ENCODE measurements at places on chromosomes 5 and 9. TPM values are rescaled to one million over a fixed set of nuclear protein-coding genes. Genes with fewer than 3 reads are reported as not detected.
A peak's percentile ranks its signal among the peaks of the same experiment; 100 is the strongest.

DNA sequence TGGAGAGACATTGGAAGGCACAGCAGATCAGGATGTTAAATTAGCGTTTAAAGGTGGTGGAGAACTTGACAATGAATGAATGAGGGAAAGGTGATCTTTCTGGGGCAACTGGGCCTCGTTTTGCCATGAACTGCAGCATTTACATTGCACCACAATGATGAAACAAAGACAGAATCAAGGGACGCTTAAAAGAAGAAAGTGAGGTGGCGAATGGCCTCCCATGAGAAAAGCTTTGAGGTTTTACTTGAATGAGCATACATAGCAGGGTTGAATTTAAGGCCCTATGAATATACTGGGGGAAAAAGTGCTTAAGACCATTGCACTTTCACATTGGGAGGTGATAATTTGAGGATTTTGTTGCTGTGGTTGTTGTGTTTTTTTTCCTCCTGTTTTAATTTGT lies 476.4 kb downstream of the ISL1 start:
- no peak for DNase-seq

DNA sequence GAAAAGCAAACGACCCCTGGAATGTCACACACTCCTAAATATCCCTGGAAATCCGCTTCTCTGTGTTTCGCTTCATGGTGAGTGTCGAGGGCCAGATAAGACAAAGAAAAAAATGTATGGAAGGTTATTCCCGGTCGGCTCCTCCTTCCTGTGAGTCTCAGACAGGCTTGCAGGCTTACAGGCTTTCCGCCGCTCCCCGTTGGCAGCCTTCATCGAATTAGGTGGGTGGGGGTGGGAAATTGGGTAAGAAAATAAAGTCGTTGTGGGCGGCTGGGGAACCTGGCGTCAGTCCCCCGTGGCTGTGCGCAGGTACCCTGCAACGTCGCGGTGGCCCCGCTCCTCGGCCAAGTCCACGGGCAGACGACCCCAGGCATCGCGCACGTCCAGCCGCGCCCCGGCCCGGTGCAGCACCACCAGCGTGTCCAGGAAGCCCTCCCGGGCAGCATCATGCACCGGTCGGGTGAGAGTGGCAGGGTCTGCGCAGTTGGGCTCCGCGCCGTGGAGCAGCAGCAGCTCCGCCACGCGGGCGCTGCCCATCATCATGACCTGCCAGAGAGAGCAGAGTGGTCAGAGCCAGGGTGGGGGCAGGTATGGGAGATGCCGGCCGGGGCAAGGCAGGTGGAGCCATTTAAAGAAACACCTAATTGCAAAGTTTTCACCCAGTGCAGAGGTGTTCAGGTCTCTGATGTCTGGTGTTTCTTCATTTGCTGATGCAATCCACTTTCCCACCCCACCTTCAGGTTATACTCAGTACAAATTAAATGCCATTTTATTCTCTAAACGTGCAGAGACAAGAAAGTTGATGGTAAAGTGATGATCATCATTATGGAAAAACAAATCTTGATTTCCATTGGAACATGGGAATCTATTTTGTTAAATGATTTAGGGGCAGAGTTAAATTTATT lies 3.2 kb downstream of the CDKN2B start:
- DNase-seq: no peak

- peak; percentile 98 for DNase-seq
Observed at GRCh38 chr9:137129456-137130175, 9.3 kb upstream of the GRIN1 start.

DNA sequence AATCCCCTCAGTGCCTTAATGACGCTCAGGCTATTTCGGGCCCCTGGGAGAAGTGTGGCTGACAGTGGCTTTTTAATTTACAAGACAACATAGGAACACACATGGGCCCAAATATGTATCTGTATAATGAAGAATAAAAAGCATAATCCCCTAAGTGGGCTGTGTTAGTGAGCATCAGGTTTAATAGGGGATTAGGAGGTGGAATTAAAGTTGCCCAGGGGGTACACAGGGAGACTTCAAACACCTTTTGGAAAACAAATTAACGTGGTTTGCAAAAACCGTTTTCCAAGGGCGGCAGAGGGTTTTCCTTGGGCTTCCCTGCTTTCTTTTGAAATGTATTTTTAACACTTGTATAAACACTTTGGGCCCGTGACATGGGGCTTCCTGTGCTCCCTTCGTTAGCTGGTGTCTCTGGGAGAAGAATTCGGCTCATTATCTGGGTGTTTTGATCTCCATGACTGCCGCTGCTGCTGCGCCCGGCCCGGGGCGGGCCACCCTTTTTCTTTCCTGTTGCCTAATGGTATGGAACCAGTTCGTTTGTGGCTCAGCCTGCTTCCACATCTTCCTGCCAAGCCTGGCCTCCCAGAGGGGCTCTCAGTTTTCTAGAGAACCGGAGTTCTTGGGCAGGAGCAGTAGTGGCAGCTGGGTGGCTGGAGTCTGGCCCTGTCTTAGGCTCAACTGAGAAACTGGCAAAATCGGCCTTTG lies 173.0 kb downstream of the MACROH2A1 start:
- DNase-seq: no peak

- DNase-seq: no peak
Observed at GRCh38 chr9:36456480-36457065, 56.5 kb upstream of the RNF38 start.

DNA sequence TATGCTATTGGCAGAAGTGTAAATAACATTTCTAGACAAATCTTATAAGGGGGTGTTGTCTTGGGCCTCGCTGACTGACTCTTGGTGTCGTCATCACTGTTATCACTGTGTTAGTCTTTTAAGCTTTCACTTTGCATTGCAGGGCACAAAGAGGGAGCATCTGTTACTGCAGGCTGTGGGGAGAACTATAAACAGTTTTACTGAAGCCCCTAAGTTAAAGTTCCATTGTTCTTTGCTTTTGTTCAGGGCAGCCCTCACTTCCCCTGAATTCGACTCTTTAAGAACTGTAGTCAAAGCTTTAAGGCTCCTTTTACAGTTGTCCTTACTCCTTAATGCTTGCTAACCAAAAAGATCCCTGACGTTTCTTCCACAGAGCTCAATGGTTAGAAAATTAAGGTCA lies 605.0 kb downstream of the RAB3C start:
- no peak for DNase-seq

DNA sequence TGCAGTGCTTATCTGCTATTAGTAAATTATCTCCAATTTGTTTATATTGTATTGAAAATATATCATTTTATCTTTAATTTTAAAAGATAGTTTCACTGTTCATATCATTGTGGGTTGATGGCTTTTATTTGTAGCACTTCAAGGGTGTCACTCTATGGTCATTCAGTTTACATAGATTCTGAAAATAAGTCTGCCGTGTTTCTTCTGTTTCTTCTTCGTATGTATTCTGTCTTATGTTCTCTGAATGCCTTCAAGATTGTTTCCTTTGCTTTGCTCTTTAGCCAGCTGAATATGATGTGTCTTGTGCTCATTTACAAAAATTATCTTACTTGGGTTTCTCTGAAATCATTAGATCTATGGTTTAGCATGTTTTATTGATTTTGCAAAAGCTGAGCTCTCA lies 359.9 kb downstream of the CYLC2 start:
- DNase-seq: no peak

DNA sequence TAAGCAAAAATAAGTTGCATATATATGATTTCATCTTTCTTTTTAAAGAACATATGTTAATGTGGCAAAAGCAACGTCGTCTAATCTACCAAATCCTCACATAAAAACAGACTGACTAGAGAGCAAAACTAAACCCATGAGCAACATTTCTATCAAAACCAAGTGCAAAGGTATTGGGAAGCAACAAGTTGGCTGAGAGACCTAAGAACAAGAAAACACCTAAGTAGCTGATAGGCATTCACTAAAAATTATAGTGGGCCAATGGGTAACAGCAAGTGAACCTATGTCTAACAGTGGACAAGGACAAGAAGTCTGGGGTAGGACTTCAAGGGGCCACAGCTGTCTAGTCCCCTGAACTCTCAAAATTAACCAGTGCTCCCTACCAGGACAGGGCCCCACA lies 130.1 kb downstream of the SIL1 start:
- no peak for DNase-seq

The PRELID2 gene
- not detected for total RNA-seq

DNA sequence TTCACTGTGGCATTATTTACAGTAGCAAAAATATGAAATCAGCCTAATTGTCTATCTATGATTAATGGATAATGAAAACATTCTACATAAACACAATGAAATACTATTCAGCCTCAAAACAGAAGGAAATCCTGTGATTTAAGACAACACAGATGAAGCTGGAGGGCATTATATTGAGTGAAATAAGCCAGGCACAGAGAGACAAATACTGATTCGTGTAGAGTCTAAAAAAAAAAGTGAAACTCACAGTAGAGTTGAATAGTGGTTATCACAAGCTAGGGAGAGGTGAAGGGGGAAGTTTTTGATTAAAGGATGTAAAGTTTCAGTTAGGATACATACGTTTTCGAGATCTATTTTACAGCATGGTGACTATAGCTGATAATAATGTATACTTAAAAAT lies 122.2 kb downstream of the ADAMTS6 start:
- no peak for DNase-seq

- DNase-seq: no peak
Observed at GRCh38 chr5:32129074-32129598, 45.0 kb downstream of the GOLPH3 start.

DNA sequence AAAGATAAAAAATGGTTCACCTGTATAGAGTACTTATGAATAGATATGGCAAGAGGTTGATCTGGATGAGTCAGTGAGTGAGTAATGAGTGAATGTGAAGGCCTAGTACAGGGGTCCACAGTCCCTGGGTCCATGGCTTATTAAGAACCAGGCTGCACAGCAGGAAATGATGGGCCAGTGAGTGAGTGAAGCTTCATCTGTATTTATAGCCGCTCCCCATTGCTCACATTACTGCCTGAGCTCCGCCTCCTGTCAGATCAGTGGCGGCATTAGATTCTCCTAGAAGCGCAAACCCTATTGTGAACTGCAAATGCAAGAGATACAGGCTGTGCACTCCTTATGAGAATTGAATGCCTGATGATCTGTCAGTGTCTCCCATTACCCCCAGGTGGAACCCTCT lies 307.7 kb upstream of the ZNF608 start:
- no peak for DNase-seq

GRCh38 chr9:91119142-91119541 lies 242.6 kb downstream of the AUH start:
- no peak for DNase-seq

DNA sequence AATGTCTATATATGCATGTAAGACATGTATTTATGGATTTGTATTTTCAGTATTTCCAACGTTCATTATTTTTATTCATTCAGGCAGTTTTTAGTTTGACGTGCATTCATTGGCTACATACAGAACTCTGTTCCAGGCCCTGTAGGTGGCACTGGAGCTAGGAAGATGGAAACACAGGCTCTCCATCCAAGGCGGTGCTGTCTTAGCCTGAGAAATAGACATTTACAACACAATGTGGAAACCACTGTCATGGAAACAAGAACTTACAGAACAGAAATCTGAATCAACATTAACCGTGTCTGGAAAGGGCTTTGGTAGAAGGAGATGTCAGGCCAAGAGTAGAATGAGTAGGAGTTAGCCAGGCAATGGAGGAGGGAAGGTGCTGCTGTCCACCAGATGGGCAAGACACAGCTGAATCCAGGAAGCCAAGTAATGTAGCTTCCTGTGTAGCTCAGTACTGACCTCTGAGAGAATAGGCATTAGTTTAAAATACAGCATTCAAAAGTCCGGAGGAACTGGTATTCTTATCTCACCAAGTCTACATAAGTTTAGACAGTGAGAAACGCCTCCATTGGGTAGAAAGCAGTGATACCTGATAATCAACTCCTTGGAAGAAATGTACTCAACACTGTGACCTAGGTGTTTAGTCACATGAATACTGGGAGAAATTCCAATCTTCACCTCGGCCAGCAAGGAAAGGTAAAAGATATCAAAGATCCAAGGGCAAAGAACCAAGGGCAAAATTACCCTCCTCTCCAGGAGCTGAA lies 388.6 kb upstream of the CDH6 start:
- DNase-seq: no peak

The STING1 gene
- total RNA-seq: not detected

The ZNF483 gene
- 0.19 TPM for total RNA-seq

The RETREG1 gene
- not detected for total RNA-seq

GRCh38 chr5:60332244-60333004 lies 367.5 kb downstream of the DEPDC1B start:
- DNase-seq: no peak

DNA sequence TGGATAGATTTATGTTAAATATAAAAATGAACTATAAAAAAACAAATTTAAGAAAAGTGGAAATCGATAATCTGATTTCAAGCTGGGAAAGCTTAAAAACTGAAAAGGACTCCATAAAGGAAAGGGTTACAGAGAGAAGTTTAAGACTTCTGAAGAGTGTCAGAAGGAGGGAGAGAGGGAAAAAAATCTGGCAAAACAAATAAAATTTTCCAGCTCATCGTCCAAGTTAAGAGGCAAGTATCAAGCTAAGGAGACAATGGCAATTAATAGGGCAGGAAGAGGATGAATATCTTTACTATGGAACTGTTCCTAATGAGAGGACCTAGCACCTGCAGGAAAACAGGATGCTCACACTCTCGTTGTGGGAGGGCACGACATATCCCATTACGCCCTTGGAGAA lies 20.5 kb upstream of the HEXB start:
- no peak for DNase-seq

DNA sequence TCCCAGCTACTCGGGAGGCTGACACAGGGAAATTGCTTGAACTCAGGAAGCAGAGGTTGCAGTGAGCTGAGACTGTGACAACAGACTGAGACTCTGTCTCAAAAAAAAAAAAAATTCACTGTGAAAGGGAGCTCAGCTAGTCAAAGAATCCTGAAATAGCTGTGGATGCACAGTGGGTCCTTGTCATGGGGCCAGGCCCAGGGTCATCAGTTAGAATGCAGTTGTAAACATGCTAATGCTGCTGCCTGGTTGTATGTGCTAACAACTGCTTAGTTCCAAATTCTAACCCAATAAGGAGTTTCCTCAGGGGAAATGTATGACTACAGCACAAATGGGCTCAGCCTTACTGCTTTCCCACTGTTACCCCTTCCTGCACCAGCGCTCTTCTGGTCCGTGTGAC lies 84.0 kb downstream of the PALM2AKAP2 start:
- DNase-seq: no peak
